Stimulated activated CD4-positive, alpha-beta T cell treated with anti-CD3 and anti-CD28 coated beads, Interleukin-4, amount 100 ng/mL, for 48 hours (primary cell): ENCODE measurements at places on chromosomes 7 and 10.

DNA sequence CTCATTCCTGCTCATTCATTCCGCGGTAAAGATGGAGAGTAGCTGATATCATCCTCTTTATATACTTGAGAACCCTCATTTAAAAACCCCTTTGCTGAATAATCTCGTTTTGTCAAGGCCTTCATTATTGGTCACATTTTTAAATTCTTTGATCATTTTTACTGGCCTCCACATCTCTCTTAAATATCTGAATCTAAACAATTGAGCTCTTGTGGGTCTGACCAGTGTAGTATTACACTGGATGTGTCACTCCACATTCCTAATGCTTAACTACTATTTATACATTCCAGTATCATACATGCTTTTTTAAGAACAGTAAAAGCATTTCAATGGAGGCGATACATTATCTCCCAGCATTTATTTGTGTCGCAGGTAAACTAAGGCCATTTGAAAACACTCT, 12.6 kb upstream of the PRPS1L1 start:
- no peak for DNase-seq

GRCh38 chr10:125001313-125002046, 59.6 kb downstream of the ZRANB1 start:
- DNase-seq: no peak

DNA sequence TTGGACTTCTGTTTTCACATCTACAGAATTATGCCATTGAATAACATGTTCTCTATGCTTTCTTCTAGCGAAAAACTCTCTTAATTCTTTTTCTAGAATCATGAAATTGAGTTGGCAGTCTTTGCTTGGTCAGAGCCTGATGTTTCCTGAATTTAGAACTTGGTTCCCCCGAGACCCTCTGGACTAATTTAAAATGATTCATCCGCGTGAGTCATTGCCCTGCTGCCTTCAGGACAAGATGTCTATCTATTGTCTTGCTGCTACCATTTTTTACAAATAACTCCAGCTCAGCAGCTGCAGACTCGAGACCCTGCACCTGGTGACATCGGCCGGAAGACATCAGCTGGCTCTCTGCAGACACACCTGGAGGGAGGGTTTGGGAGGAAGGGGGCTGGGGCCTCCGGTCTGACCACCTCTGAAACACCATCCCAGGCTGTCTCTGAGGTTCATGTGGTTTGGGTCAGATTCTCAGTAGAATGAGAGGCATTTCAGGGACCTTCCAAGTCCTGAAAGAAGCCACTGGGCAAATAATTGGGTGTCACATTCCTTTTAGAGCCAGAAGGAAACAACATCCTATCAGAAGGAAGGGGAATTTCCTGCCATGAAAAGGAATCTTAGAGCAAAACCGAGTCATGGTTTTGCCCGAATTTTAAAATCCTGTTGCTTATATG, 20.9 kb upstream of the KLF6 start:
- no peak for DNase-seq

DNA sequence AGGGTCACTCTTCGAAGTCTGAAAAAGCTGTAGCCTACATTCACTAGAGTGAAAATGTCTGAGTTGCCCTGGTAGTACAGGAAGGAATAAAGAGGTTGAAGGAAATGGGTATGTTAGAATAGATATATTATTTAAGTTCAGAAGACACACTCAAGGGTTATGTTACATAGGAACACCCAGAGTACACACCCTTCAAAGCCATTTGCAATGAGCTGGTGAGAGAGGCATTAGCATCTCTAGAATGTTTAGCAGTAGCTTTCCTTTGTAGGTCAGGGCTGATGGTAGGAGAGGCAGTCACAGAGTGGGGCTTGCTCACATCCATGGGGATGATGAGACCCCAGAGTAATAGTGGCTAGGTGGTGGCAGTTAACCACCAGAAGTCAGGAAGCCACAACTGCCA, 221.2 kb downstream of the SLC25A13 start:
- no peak for DNase-seq

GRCh38 chr7:86778271-86778670, 134.6 kb downstream of the GRM3 start:
- no peak for DNase-seq

DNA sequence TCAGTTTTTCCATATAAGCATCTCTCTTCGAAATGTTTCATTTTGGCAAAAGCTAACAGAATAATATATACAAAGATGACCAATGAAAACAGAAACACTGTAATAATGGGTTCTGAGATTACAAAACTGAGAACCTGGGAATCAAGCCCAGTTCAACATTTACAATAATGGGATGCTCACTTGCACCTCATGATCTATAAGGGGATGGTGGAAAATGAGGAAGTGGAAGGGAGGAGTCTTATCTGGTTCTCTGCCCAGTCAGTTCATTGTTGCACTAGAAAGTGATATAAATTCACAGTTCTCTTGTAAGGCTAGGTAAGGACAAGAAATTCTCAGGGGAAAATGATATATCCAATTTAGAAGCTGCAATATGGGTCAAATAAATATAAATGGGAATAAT, 31.7 kb upstream of the RHOBTB1 start:
- DNase-seq: no peak

- no peak for DNase-seq
These were observed 83.3 kb downstream of the PAXIP1 start for GRCh38 chr7:154919344-154920225.

DNA sequence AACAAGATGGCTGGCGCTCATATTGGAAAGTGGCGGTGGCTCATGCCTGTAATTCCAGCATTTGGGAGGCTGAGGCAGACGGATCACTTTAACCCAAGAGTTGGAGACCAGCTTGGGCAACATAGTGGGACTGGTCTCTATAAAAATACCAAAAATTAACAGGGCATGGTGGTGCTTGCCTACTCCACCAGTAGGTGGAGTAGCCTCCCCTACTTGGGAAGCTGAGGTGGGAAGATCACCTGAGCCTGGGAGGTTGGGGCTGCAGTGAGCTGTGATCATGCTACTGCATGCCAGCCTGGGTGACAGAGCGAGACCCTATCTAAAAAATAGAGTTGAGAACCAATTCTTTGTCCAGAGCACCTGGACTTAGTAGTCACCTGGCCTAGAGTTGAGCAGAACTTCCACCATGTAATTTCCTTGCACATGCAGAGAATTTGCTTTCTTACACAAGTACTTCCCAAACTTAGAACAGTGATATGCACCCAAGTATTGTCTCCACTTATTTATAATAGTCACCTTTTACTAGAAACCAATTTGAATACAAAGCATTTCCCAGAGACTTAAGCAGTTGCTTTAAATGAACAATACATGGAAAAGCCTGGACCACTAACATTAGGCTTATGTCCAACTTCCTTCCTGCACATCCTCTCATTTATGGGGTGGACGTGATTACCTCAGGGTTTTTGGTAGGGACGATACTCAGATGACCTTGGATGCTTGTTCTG, 15.9 kb downstream of the LAMB4 start:
- no peak for DNase-seq

GRCh38 chr7:41136551-41136950, 566.3 kb downstream of the INHBA start:
- DNase-seq: no peak

GRCh38 chr7:129707910-129708499, 96.5 kb downstream of the NRF1 start:
- DNase-seq: no peak

GRCh38 chr10:133082685-133083421, 4.9 kb upstream of the ADGRA1 start:
- no peak for DNase-seq

GRCh38 chr7:6725003-6725402, 18.3 kb upstream of the ZNF12 start:
- DNase-seq: no peak

GRCh38 chr10:103853428-103854264, 1.7 kb downstream of the SH3PXD2A start:
- DNase-seq: no peak

DNA sequence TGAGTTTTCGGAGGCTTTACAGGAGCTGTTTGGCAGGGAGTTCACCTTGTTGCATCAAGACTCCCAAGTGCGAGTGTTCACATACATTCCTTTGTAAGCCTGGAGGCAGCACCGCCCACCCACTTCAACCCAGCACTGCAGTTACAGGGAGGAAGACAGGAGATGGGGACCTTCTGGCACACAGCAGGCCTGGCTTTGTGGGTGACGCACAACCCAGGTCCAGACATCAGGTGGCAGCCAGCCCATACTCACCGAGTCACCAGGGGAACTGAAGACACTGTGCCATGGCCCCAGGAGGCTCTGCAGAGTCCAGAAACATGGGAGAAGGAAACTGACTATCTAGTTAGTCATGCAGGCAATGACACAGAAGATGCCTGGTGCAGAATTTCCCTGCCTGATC, 305.9 kb upstream of the RNF32 start:
- no peak for DNase-seq

DNA sequence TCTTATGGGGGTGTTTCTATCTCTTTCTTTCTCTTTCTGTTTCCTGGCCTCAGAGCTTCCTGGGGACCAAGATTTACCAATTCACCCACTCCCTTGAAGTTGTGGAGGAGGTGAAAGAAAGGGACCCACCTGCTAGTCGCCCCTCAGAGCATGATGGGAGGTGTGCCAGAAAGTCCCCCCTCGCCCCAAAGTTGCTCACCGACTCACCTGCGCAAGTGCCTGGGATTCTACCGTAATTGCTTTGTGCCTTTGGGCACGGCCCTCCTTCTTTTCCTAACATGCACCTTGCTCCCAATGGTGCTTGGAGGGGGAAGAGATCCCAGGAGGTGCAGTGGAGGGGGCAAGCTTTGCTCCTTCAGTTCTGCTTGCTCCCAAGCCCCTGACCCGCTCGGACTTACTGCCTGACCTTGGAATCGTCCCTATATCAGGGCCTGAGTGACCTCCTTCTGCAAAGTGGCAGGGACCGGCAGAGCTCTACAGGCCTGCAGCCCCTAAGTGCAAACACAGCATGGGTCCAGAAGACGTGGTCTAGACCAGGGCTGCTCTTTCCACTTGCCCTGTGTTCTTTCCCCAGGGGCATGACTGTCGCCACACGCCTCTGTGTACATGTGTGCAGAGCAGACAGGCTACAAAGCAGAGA, 12.2 kb downstream of the AQP1 start:
- no peak for DNase-seq

- no peak for DNase-seq
These were observed 724 bp downstream of the ZNF107 start for GRCh38 chr7:64666663-64667050.

- no peak for DNase-seq
These were observed 3.6 kb downstream of the BHLHA15 start for GRCh38 chr7:98214811-98215321.

DNA sequence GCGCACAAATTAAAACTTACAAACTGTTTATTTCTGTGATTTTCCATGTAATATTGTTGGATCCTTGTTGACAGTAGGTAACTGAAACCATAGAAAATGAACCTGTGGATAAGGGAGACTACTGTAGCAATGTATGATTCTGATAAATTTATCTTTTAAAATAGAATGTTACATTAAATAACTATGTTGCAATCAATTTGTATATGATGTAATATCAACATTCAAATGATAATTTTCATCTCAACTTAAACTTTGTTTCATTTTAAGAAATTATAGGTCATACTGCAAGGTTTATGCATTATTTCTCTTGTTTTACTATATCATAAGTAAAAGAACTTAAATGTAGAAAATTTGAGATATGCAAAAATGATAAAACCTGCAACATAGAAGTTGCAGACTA, 718.0 kb upstream of the MBL2 start:
- no peak for DNase-seq

- no peak for DNase-seq
These were observed 200.3 kb downstream of the DNAJB6 start for GRCh38 chr7:157537056-157537455.

- no peak for DNase-seq
These were observed 218.3 kb downstream of the SEMA3A start for GRCh38 chr7:83976302-83976701.

GRCh38 chr7:25223206-25223605, 5.1 kb downstream of the NPVF start:
- DNase-seq: no peak

DNA sequence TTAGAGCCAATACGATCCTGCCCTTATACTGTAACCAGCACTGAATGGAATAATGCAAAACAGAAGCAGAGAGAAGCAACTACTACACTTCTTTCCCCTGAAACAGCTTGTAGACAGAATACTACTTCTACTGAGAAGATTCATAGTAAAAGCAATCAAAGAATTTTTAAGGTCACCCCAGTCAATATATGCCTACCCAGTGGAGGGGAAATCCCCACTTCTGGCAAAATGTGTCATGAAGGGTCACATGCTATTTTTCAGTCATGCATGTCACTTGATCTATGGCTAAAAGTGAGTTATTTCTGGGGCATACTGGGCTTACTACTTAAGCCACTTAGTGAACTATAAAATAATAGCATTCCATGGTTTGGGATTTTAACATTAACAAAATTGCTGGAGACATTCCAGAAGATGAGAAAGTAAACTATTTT, 25.6 kb downstream of the IRF5 start:
- DNase-seq: no peak

- no peak for DNase-seq
These were observed 25.1 kb downstream of the PWWP2B start for GRCh38 chr10:132421847-132422751.
